Endothelial cell of umbilical vein (primary cell): ENCODE measurements at places on chromosomes 4 and X. TPM values are rescaled to one million over a fixed set of nuclear protein-coding genes. Genes with fewer than 3 reads are reported as not detected.
A peak's percentile ranks its signal among the peaks of the same experiment; 100 is the strongest.

NSUN7 gene
- total RNA-seq: 0.18 and 0.20 TPM in 2 replicates

TMEM154 gene
- total RNA-seq: 43.6 and 50.0 TPM in 2 replicates

- peak; percentile 54 for DNase-seq
Observed at GRCh38 chr4:95362906-95363558, 185.7 kb downstream of the UNC5C start.

DNA sequence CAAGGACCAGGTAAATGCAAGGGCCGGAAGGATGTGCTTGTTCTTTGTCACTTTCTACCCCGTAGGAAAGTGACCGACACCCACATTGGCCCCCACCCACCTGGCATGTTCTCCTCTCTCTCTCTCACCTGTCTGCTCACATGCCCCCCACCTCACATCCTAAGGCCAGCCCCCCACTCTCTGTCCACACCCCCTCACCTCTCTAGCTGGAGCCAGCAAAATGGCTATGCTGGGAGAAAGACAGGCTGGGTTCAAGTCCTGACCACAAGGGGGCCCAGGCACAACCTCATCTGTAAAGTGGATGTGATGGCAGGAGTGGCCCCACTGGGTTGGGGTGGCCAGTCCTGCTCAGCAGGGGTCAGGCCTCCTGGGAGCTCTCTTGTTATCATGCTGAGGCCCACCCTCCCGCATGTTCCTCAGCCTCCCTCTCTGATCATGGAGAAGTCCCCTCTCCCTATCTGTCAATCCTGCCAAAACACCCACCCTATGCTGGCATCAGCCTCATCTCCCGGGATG, 1.7 kb upstream of the PPP2R2C start:
- DNase-seq: no peak

DNA sequence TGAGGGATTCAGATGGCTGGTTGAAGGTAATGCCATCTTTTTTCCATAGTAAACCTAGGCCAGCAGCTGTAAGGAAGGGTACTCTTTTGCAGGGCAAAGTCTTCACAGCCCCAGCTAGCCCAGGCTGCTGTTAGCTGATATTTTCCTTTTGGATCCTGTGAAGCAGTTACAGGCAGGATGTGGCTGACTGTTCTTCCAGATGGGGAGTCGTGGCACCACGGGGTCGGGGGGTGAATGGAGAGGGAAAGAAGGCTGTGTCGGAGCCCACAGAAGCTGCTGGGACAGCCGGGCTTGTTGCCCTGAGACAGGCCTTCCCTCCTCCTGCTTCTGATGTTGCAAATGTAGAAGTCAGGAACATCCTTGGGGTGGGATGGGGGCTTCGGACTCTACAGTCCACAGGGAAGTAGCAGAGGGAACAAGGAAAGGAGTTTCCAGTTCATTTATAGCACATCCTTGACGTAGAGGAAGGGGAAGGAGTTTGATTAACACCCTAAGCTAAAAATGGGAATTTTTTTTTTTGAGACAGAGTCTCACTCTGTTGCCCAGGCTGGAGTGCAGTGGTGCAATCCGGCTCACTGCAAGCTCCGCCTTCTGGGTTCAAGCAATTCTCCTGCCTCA, 64.6 kb upstream of the TMEM150C start:
- DNase-seq: no peak

- DNase-seq: no peak
Observed at GRCh38 chrX:1181170-1181569, 31.3 kb downstream of the CRLF2 start.

FOXR2 gene
- not detected in 2 replicates for total RNA-seq

DNA sequence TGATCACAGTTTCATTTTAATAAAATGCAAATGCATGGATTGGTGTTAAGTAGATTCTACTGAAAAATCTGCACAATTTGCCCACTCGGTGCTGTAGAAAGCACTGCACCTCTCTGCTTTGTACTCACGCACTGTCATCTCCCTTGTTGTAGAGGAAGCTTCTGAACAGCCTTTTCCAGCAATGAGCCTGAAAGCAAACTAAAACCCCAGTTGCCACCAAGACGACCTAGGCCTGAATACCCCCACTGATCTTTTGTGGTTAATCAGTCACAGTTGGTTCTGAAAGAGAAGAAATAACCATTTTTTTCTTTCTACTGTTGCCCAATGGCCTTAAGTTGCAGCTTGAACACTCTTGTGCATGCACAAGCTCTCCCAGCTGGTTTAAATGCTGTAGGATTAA, 229.8 kb downstream of the NLGN4X start:
- DNase-seq: no peak

GRCh38 chrX:17226736-17227135, 148.3 kb upstream of the NHS start:
- DNase-seq: no peak

- DNase-seq: no peak
Observed at GRCh38 chr4:139050446-139050845, 34.9 kb downstream of the NOCT start.

DNA sequence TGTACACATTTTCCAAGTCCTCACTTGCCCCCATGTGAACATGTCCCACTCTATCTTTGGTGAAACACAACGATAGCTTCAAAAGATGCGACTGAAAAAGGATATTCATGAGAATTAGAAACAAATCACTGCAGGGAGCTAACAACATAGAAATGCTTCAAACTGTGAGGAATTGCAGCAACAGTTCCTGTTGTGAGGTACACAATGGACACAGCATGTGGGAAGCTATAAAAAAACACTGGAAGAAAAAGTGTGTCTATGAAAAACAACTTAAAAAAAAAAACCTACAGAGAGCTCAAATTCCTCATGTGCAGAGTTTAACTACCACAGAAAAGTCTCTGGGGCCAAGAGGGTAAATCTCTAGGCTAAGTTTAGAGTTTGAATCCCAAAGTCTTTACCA, 51.6 kb upstream of the BLTP1 start:
- DNase-seq: no peak

DNA sequence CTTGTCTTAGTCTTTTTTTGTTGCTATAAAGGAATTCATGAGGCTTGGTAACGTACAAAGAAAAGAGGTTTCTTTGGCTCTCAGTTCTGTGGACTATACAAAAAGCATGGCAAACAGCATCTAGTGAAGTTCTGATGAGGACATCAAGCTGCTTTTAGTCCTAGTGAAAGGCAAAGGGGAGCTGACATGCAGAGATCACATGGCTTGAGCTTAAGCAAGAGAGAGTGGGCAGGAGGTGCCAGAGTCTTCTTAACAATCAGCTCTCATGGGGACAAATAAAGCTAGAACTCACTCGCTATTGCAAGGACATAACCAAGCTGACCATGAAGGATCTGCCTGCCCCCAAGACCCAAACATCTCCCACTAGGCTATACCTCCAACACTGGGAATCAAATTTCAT, 1063.1 kb downstream of the PCDH7 start:
- DNase-seq: no peak

DNA sequence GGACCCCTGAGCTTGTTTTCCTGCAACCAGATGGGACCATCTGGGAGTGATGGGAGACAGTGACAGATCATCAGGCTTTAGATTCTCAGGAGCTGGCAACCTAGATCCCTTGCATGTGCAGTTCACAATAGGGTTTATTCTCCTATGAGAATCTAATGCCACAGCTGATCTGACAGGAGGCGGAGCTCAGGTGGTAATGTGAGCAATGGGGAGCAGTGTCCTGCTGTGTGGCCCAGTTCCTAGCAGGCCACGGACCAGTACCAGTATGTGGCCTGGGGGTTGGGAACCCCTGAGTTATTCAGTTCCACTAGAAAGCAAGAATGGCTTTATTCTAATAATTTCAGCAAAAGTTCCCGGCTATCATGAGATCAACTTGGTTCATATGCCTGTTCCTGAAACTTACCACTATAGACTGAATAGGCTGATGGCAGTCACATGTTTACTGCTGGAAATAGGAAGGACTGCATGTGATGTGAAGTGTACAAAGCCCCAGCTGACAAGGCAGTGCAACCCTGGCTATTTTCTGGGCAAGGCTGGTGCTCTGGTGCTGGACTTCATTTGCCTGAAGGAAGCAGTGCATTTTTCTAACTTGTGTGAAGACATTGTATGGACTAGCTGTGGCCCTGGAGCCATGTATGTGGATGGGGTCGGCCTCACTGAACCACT, 107.2 kb downstream of the SPRY1 start:
- no peak for DNase-seq

STK32B gene
- total RNA-seq: 7.8 and 12.4 TPM in 2 replicates

- DNase-seq: peak; percentile 58
Observed at GRCh38 chr4:20287246-20287645, 35.5 kb downstream of the SLIT2 start.

SHROOM3 gene
- total RNA-seq: 6.7 and 14.9 TPM in 2 replicates

- DNase-seq: no peak
Observed at GRCh38 chr4:110296892-110297291, 98.5 kb upstream of the ELOVL6 start.

LEF1 gene
- total RNA-seq: 0.46 TPM in 1 of 2 replicates, not detected in the other

KLHL4 gene
- 19.3 and 20.9 TPM in 2 replicates for total RNA-seq

AR gene
- 10.9 and 16.0 TPM in 2 replicates for total RNA-seq

DNA sequence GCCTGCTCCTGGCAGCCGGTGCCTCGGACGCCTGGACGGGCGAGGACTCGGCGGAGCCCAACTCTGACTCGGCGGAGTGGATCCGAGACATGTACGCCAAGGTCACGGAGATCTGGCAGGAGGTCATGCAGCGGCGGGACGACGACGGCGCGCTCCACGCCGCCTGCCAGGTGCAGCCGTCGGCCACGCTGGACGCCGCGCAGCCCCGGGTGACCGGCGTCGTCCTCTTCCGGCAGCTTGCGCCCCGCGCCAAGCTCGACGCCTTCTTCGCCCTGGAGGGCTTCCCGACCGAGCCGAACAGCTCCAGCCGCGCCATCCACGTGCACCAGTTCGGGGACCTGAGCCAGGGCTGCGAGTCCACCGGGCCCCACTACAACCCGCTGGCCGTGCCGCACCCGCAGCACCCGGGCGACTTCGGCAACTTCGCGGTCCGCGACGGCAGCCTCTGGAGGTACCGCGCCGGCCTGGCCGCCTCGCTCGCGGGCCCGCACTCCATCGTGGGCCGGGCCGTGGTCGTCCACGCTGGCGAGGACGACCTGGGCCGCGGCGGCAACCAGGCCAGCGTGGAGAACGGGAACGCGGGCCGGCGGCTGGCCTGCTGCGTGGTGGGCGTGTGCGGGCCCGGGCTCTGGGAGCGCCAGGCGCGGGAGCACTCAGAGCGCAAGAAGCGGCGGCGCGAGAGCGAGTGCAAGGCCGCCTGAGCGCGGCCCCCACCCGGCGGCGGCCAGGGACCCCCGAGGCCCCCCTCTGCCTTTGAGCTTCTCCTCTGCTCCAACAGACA, 4.4 kb downstream of the SOD3 start:
- DNase-seq: no peak

DNA sequence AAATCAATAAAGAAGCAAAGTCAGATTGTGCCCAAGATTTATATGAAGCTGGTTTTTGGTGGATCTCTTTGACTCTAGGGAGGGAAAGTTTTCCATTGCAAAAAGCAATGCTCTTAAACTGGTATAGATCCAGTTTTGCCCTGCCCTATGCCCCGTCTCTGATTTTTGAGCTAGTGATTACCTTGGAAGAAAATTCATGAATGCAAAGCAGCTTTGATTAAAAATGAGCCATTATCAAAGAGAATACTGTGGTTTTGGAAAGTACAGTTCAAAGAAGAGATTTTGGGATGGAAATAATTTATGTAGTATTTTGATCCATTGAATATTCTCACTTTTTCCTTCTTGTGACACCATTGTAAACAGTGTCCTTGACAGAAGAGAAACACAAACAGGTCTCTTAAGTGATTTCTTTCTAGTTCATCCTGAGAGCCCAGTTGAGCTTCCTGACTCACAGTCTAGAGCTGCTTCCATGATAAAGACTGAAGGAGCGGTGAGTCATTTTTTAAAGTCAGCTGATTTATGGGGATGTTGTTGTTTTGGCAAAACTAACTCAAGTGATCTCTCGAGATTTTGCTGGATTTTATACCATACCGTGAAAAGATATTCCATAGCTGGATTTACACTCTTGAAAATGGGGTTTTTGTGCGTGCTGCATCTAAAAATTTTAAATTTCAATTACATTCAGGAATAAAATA, 76.7 kb downstream of the AFF1 start:
- DNase-seq: peak; percentile 93

GRCh38 chr4:4637710-4638109, 95.9 kb upstream of the STX18 start:
- DNase-seq: no peak

KDR gene
- total RNA-seq: 139 and 145 TPM in 2 replicates

DNA sequence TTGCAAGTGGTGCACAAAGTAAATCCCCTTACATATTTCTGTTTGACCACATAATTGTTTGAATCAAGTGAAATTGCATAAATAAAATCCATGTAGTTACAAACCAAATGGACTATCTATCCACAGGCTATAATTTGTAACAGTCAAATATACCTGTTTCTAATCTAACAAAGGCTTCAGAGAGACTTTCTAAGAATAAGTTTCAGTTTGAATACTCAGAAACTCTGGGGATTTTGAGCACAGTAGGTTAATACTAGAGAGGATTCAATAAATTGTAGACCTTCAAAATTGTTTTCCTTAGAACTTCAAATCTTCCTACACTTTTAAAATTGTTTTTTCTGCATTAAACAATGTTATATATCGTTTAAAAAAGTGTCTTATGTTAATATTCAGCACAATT, 1250.1 kb downstream of the NLGN4X start:
- no peak for DNase-seq

- DNase-seq: peak; percentile 21
Observed at GRCh38 chr4:72886602-72887001, 182.9 kb downstream of the COX18 start.
